ENCODE measurements at places on chromosomes 2 and 18.

- no peak for DNase-seq
Measured at GRCh38 chr2:100783987-100784386, 36.0 kb upstream of the NPAS2 start.

DNA sequence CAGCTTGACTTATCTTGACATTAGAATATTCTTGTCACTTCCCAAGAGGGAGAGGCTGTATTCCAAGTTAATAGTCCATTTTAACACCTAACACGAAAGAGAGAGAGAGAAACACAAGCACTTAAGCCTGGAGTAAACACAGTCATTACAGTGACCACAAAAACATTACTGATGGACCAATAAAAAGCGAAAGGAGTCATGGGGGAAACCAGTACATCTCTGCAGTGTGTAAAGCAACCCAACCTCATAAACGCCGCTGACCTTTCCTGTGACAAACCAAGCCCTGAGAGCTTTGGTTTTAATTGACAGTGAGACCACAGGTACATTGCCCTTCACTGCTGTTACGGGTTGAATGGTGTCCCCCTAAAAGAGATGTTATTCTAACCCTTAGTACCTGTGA is 78.3 kb downstream of the SMAD4 start:
- DNase-seq, result no peak

- no peak for DNase-seq
Measured at GRCh38 chr2:226798422-226799210, 1.0 kb downstream of the IRS1 start.

GRCh38 chr2:121830809-121831208 is 75.4 kb downstream of the TSN start:
- DNase-seq, result no peak

DNA sequence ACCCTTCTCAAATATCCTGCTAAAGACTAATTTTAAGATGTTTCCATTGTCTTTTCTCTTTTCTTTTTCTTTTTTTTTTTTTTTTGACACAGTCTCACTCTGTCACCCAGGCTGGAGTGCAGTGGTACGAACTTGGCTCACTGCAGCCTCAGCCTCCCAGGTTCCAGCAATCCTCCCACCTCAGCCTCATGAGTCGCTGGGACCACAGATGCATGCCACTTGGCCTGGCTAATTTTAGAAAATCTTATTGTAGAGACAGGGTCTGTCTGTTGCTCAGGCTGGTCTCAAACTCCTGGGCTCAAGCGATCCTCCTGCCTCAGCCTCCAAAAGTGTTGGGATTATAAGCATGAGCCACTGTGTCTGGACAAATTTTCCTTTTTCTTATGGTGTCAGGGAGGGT is 167.5 kb downstream of the MCFD2 start:
- DNase-seq, result no peak

DNA sequence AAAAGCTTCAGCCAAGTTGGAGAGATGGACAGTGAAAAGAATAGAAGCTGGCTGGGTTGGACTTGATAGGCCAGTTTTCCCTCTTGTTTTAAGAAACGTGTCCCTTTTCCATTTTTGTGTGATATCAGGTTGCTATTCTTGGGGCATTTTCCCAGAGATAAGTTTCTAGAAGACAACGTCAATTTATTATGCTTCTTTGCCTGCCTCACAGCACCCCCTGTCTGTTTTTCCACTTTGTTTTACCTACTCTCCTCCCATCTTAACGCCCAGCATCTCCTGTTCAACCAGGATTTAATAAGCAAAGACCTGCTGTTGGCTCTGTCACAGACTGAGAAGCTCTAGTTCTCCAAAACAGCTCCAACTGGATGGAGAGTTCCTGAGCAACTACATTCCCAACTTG is 317.8 kb upstream of the ZNF521 start:
- no peak for DNase-seq

DNA sequence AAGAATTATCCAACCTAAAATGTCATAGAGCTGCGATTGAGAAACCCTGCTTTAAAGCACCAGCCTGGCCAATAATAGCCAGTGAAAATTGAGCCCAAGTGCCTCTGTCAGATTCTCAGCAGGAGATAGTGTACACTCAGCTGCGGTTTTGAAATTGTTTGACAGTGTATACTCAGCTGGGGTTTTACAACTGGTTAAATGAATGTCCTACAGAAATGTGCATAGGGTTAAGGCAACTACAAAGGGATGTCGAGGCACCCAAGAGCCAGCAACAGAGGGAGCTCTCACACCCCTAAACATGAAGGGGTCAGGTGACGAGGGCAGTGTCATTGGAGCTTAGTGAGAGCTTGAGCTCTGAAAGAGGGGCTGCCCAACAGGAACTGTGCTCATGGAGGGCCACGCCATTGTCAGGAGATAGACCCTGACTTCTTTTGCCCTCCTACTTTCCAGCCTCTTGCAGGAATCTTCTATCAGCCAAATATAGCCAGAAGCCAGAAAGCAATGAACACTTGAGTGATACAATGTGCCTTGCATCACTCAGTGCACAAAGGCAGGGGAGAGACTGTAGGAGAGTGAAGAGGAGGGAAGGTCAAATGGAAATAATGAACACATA is 15.1 kb downstream of the ACTG2 start:
- DNase-seq, result no peak

DNA sequence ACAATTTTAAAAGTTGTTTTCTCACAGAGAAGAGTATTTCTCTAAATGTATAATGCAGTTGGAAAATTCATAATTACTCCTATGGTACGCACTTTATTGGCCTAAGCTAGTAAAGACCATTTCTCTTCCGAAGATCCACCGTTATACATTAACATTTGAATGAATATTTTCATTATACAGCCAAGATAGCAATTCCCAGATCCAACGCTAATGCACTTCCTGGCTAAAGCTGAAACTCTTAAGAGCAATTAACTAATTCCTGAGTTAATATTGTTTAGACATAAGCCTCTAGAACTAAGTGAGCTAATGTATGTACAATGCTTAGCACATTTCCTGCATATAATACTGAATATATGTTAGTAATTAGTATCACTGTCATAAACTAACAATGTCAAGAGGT is 56.2 kb downstream of the PDK1 start:
- no peak for DNase-seq

GRCh38 chr2:217798743-217799562 is 203.8 kb downstream of the TNS1 start:
- no peak for DNase-seq

DNA sequence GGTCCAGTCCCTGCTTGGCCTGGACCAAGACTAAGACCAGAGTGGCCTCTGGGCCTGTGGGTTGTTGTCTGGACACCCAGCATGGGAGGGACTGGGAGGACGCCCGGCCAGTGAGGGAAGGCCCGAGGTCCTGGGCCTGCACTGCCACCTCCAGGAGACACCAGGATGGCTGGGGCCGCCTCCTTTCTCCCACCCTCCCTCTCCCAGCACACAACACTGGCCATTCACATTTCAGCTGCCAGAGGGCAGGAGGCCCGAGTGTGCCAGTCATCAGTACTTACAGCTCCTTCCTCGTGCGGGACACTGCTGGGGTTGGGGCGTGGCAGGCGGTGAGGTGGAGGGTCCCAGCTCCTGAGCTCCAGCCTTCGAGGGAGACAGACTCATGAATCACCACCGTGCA is 133.5 kb downstream of the ASB1 start:
- DNase-seq, result no peak

- no peak for DNase-seq
Measured at GRCh38 chr2:49028101-49028500, 126.2 kb downstream of the FSHR start.

GRCh38 chr2:85772019-85772745 is 18.4 kb downstream of the ATOH8 start:
- DNase-seq, result peak; percentile 100

GRCh38 chr2:6103949-6104348 is 411.8 kb downstream of the SOX11 start:
- no peak for DNase-seq

- no peak for DNase-seq
Measured at GRCh38 chr2:8607606-8608005, 74.2 kb upstream of the ID2 start.

DNA sequence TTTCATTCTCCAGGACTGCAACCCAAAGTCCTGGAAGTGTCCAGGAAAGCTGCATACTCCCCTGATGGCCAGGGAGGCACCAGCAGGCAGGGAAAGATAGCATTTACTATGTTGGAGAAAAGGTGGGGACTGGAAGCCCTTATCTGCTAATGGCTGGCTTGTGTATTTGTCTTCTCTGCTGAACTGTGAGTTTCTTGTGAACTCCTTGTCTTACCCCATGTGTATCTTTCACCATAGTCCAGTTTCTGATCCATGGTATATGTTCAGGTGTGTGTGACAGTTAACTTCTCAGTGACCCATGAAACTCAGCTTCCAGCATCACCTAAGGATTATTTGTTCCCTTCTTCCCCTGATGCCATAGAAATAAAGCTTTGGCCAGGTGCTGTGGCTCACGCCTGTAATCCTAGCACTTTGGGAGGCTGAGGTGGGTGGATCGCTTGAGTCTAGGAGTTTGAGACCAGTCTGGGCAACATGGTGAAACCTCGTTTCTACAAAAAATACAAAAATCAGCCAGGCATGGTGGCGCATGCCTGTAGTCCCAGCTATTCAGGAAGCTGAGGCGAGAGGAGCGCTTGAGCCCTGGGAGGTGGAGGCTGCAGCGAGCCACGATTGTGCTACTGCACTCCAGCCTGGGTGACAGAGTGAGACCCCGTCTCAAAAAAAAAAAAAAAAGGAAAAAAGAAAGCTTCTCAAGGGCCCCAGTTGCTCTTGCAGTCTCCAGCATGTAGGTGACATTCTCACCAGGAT is 112.8 kb upstream of the MAP4K3 start:
- no peak for DNase-seq

GRCh38 chr18:28048612-28049011 is 128.3 kb downstream of the CDH2 start:
- no peak for DNase-seq

GRCh38 chr2:220533485-220533884 is 906.1 kb downstream of the SLC4A3 start:
- DNase-seq, result no peak

DNA sequence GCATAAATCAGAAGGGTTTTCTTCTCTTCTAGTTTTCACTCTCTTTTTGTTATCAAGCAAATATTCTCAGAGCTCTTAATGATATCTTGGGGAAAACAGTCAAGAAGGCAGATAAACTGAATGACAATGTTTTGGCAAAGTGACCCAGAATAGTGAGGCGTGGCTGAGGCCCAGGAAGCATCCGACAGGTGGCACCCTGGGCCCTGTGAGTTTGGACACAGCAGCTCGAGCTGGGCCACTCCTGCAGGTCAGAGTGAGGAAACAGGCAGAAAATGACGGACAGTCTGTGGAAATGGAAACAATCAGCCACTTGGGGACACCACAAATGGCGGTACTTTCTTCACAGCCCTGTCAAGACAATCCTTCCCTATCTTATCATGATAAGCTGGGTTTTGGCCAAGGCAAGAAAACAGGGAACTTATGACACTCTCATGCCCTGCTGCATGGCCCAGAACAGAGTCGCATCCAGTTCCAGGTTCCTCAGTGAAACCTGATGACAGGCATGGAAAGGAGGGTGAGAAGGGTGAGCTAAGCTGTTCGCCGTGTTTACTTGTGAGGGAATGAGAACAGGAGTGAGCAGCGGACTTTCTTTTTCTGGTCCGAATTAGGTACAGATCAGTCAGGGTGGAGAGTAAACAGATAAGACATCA is 32.1 kb downstream of the MRPL44 start:
- no peak for DNase-seq

DNA sequence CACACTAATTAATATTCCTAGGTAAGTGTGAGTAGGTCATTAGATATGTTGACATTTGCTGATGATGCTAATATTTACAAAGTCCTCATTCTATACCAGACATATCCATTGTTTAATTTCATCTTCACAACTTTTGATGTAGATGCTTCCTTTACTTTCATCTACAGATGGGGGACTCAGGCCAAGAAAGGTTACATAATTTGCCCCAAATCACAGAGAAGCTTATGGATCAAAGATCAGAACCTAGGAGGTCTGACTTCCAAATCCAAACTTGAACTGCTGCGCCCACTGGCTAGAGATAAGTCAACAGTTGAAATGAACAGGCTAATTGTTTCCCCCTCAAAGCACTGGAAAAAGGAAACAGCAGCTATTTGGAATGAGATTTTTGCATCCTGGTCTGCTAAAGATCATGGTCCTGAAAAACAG is 95.6 kb upstream of the TMEM178A start:
- DNase-seq, result no peak

- DNase-seq, result no peak
Measured at GRCh38 chr18:74242438-74243096, 49.2 kb downstream of the CYB5A start.

GRCh38 chr2:69544951-69545350 is 98.6 kb downstream of the AAK1 start:
- no peak for DNase-seq

GRCh38 chr2:101308432-101309210 is at the start of gene RNF149:
RNF149 (minus strand) TSS chr2:101308701; CDS start chr2:101308588, 113 bp downstream.
- DNase-seq, result peak; percentile 75

GRCh38 chr2:7010391-7011054 is 93.3 kb downstream of the RNF144A start:
- DNase-seq, result no peak

DNA sequence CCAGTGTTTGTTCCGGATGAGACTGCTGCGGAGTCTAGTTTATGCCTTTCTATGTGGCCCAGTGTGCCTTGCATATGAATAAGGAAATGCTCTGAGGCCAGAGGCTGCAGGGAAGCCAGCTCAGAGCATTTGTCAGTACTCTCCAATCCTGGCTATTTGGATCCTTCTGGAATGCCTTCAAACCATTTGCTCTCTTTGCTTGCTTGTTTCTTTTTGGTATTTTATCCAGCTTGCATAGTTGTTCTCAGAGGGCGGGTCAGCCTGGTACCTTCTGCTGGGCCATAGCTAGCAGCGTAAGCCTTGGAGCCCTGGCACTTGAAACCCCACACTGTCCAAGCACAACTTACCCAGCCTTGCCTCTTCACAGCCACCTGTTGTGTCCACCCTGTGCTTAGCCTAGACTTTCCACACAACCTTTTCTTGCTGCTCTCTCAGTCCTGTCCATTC is 20.5 kb downstream of the CENPO start:
- no peak for DNase-seq

DNA sequence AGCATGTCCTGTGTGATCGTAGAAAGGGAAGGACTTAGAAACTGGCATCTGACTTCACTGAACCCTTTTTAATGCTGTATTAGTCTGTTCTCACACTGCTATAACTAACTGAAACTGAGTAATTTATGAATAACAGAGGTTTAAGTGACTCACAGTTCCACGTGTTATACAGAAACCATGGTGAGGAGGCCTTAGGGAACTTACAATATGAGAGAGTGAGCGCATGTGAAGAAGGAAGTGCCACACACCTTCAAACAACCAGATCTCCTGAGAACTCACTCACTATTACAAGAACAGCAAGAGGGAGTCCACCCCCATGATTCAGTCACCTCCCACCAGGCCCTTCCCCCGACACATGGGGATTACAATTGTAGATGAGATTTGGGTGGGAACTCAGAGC is 811.3 kb downstream of the CPS1 start:
- DNase-seq, result no peak

- DNase-seq, result no peak
Measured at GRCh38 chr2:197090742-197091367, 164.3 kb upstream of the PGAP1 start.

- peak; percentile 36 for DNase-seq
Measured at GRCh38 chr2:202883987-202884675, 12.6 kb upstream of the ICA1L start.

All from AG04450 (cell line).